Tongue (tissue), 3 donors: ENCODE measurements at places on chromosomes 12 and 14. TPM values are rescaled to one million over a fixed set of nuclear protein-coding genes. Genes with fewer than 3 reads are reported as not detected.

ACSM4 gene
- not detected for total RNA-seq

ACOT2 gene
- 45.7 TPM for total RNA-seq

CCDC177 gene
- 0.21 TPM for total RNA-seq

FOXN4 gene
- not detected for total RNA-seq

CELA1 gene
- total RNA-seq: not detected

ADAM20 gene
- 5.0 TPM for total RNA-seq

EML5 gene
- 0.51 TPM for total RNA-seq

LRRC43 gene
- total RNA-seq: 0.51 TPM

TTLL5 gene
- total RNA-seq: 33.7 TPM

SIVA1 gene
- total RNA-seq: 223 TPM

DNA sequence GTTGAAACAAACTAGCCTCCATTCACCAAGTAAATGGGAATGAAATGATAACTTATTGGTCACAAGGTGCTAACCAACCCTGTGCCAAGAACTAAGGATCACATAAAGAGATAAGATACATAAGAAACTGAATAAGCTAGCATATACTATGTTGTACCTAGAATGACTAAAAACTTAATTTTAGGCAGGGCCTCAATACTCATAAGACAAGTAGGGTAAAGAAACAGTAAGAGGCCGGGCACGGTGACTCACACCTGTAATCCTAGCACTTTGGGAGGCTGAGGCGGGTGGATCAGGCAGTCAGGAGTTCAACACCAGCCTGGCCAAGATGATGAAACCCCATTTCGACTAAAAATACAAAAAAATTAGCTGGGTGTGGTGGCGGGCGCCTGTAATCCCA, 17.7 kb downstream of the GDF11 start:
- no peak for DNase-seq

GRCh38 chr12:6925540-6926279, 2.0 kb upstream of the ATN1 start:
- DNase-seq: peak; percentile 85

- DNase-seq: no peak
These were observed 168.5 kb upstream of the PELI2 start for GRCh38 chr14:55949708-55950107.

GRCh38 chr14:100782516-100783320, 43.2 kb upstream of the MEG3 start:
- DNase-seq: no peak

GRCh38 chr12:96061864-96062453, 26.6 kb upstream of the LTA4H start:
- DNase-seq: peak; percentile 88

DNA sequence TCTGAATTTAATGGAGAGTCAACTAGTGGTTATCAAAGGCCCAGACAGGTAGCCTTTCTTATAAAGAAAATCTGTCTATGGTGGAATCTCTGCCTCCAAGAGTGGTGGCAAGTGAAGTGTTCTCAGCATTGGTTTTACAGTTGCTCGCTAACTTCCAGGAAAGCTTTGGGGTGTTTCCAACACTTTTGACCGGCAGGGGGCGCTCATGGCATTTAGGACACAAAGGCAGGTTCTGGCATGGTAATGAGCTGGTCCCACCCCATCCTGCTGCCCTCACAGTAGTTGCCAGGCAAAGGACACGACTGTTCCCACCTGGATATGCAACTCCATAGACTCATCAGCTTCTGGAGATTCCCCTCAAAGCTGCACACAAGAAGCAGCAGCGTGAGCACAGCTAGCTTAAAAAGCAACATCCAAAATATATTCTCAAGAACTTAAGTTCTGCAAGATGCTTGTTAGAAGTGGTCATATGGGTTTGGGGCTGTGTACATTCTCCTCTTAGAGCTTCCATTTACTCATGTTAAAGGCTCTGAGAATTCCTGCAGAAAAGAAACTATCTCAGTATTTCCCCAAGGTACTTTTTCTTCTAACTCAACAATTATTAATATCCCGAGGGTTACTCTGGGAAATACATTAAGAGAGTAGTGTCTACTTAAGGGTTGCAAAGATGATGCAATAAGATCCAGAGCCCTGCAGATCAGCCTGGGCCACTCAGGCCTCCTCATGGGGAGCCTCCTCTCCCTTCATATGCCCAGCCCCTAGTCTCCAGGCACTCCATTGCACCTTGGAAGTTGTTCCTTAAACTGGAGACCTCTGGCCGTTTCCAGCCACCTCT, 14.8 kb downstream of the PROX2 start:
- peak; percentile 95 for DNase-seq

DNA sequence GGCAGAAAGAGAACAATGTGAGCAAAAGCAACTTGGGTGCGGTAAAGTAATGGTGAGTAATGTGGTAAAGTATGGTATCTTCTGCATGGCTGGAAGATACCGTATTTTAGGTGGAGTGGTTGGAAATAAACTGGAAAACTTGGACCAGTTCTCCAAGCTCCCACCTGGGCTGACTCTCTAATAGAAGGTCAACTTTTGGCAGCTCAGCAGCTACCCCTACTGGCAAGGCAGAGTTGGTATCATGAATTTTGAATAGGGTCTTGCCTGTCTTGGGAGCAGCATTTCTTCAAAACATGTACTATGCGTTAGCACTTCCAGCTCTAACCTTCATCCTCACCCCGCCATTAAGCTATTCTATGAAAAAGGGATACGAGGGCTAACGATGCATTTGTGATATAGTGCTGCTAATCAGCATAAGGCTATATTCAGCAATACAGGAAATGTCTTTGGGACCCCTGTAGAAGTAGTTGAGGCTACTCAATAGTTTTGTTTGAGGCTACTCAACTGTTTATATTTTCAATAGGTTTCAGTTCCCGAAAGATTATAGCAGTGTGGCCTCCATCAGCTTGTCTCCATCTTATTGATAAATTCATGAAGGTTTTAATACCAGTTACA, 276.3 kb upstream of the FAR2 start:
- DNase-seq: peak; percentile 35

- DNase-seq: no peak
These were observed 1.5 kb downstream of the KRT73 start for GRCh38 chr12:52616680-52617402.

DNA sequence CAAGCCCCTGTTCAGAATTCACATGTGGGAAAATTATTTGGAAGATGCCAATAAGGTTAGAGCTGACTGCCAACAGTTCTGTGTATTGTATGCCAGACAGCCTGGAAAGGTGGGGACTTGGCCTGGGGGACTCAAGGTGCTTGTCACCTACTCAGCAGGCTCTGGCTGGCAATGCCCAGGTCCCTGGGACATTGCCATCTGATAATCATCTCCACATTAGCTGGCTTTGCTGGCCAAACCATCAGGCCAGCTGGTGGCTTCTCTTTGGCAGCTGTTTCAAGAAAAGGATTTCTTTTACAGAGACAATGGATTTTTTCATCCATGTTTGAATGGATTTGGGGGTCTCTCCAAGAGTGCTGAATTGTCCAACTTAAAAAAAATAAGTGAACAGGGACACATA, 165.2 kb downstream of the BRMS1L start:
- no peak for DNase-seq

- DNase-seq: peak; percentile 77
These were observed 12.4 kb upstream of the SMUG1 start for GRCh38 chr12:54201001-54201794.

GRCh38 chr12:117209626-117210025, 19.4 kb upstream of the FBXO21 start:
- no peak for DNase-seq

DNA sequence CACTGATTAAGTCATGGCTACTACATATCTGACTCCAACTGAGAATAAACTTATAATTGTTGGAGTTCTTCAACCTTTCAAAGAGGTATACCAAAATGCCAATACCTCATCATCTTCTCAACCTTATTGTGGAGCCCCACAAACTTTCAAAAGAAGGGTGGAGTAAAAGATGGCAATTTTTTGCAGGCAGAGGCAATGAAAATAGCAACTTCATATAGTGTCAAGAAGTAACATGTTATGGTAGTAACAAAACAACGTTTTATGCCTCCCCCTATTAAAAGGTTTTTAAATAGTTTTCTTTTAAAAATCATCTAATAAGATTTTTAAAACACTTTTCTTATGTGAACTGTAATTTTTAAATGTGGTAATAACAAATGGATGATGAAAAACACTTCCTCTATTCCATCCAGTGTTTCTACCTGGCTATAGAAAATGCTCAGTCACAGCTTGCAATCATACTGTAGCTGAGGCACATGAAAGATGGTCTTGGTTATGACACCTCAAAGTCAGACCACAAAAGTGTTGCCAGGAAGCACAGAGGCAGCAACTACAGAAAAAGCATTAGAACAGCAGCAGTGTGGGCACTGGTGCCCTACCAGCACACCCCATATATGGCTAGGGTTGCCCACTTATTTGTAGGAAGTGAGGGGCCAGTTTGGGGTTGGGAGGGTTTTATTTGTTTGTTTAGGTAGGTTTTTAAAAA, 7.0 kb downstream of the PPP1R12A start:
- DNase-seq: no peak

DNA sequence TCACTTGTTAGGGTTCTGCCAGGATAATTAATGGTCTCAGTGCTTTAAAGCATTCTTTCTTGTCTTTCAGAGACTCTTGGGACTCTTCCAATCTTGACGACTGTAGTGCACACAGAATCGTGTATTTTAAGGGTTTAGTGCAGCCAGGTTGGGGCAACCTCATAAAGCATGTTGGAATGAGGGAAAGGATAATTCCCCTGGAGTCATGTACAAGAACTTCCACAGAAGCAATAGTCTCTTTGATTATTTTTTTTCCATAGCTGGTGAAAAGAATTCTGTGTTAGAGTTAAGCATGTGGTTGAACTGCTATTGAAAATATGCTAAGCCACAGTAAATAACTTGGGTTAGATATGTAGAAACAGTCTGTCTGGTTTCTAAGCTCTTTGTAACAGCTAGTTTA, 246.8 kb upstream of the DAAM1 start:
- DNase-seq: no peak

GRCh38 chr14:104803912-104804410, 3.1 kb downstream of the ZBTB42 start:
- DNase-seq: no peak

DNA sequence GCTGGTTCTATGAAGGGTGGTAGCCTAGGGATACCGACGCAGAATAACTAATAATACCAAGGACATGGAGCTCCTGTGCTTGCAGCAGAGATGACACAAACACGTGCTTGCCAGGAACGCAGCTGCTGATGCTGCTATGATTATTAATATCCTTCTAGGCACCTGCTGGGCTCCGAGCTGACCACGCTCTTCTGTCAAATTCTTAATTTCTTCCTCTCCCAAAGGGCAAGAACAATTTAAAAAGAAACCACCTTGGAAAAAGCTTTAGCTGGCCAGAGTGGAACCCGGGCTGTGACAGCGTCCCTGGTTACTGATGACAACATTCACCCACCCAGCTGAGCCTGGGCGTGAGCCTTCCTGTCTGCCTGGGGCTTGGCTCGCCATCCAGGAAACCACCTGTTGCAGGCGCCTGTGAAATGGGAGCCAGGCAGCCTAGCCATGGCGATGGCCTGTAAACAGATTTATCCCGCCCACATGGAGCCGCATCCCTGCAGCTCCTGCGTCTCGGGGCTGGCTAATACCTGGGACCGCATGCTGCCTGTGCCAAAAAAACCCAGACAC, 28.8 kb downstream of the CLMN start:
- peak; percentile 92 for DNase-seq

DNA sequence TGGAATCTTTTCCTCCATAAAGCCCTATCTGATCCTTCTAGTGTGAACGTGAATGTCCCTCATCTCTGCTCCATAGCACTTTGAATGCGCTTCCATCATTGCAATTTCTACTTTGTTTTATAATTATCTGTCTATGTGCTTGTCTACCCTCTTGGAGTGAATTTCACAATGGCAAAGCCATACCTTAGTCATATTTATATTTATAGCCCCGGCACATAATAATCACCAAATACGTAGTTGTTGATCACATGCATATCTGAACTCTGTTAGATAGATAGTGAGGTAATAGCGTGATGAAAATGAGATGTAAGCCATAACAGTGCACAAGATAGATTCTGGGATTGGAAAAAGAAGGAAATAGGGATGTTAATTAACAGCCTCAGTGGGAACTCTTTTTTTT, 55.2 kb downstream of the MSRB3 start:
- no peak for DNase-seq

- no peak for DNase-seq
These were observed 45.8 kb downstream of the SSH1 start for GRCh38 chr12:108811411-108812180.

DNA sequence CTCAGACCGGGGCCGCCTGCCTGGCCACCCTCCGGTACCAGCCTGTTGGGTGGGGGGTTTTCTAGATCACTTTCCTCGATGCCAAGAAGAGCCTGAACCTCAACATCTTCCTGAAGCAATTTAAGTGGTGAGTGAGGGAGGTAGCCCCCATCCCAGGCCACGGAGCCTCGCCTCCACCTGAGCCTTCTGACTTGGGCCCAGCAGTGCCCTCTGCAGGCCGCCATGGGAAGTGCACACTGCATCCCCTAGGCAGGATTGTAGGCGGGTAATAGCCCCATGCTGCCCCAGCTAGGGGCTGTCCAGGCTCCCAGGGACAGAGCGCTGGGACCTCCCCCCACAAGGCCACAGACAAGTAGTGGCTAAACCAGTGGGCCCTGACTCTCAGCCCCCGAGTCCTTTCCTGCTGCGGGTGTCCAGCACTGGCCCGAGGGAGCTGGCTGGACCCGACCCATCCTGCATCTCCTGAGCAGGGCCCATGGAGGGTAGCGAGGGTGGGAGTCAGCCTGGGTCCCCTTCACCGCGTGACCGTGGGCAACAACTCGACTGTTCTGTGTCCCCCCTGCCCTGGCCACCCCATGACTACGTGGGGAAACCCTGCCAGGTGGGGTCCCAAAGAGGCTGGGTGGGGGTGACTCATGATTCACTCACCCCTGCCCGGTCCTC, 15.3 kb upstream of the ADSS1 start:
- DNase-seq: peak; percentile 85

DNA sequence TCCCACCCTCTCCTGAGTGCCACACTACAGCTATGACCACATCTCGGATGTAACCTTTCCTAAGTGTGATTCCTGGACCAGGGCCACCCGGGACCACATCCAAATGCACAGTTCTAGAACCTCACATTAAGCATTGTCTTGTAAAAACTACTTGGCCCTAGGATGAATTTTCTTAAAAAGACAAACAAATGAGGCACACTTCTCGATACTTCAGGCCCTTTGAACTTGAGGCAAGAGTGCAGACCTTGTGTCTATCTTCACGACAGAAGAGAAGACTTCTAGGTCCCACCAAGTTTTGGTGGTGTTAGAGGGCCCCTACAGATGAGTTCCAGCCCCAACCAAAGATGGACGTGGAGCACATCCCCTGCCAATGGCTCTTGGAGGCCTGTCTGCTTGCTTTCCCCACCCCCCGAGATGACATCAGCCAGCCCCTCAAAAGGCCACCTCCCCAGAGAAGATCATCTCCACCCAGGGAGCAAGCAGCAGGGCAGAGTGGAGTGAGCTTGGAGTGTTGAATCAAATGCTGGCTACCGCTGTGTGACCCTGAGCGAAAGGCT, 9.3 kb downstream of the ISCU start:
- DNase-seq: no peak

DNA sequence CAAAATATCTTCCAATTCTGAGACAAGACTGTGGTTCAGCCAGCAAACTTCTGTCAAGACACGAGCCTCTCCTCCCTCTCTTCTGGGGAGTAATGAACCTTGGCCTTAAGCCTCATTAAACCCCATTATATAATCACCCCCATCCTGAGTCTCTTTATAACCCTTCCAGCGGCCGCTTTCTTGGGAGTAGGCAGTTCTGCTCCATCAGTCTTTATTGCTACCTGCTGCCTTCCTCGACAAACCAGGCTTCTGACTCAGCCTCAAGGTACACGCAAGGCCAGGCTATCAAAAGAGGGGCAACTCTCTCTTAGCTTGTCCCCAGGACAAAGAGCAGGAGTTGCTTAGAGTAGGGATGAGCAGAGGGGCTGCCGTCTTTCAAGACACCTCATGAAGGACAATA, 300.8 kb upstream of the NOS1 start:
- no peak for DNase-seq
